ENCODE measurements at places on chromosomes 1 and 21.

DNA sequence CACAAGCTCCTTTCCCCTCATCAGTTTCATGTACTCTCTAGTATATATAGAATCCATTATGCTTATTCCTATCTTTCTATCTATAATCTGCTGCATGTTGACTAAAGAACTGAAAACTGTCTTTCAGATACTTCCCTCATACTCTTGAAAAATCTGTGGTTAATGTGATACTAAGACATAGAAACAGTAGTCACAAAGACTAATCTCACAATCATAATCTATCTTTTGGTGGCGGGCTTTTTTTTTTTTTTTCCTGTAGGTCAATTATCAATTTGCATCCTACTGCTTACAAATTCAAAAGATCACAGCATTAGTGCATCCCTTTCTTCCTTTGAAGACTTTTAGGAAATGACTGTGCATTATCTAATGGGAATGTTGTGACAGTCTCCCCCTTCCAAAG, 4.7 kb downstream of the UBR4 start:
- DNase-seq = no peak

- no peak for DNase-seq
Measured at GRCh38 chr1:65172936-65173690, 25.1 kb downstream of the AK4 start.

- no peak for DNase-seq
Measured at GRCh38 chr1:44283524-44284173, 70.4 kb downstream of the DMAP1 start.

DNA sequence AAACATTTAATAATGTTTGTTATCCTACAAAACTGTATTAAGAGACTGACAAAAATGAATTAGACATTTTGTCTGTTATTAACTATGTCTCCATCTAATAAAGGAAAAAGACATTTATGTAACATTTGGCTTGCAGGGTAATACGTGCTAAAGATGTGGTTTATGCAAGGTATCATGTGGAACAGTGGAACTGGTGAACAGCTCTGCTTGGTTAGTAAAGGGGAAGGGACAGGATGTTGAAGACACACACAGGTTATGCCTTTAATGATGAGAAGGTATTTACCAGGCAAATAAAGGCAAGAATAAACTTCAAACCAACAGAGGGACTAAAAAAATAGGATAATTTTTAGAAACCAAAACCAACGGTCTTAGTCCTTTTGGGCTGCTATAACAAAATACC, 93.1 kb downstream of the UCHL5 start:
- no peak for DNase-seq

DNA sequence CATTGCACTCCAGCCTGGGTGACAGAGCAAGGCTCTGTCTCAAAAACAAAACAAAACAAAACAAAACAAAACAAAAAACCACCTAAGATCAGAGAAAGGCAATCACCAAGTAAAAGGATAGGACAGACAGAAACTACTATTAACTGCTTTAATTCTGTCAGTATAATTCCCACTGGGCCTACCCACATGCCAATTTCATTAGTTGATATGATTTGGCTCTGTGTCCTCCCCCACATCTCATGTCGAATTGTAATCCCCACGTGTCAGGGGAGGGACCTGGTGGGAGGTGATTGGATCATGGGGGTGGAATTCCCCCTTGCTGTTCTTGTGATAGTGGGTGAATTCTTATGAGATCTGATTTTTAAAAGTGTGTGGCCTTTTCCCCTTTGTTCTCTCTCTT, 27.2 kb upstream of the CAPZB start:
- DNase-seq = no peak

- DNase-seq = no peak
Measured at GRCh38 chr1:198858033-198858432, 219.2 kb downstream of the PTPRC start.

GRCh38 chr1:21326861-21327344, 36.6 kb upstream of the ECE1 start:
- DNase-seq = no peak

DNA sequence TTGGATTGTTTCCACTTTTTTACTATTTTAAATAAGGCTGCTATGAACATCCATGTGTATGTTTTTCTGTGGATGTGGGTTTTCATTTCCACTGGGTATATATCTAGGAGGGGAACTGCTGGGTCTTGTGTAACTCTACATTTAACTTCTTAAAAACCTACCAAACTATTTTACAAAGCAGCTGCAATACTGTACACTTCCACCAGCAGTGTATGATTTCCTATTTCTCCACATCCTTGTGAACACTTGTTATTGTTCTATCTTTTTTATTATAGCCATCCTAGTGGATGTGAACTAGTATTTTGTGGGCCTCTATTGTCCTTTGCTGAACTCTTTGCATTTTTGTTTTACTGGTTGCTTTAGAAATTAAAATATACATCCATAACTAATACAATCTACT, 33.4 kb downstream of the DIPK1A start:
- DNase-seq = no peak

DNA sequence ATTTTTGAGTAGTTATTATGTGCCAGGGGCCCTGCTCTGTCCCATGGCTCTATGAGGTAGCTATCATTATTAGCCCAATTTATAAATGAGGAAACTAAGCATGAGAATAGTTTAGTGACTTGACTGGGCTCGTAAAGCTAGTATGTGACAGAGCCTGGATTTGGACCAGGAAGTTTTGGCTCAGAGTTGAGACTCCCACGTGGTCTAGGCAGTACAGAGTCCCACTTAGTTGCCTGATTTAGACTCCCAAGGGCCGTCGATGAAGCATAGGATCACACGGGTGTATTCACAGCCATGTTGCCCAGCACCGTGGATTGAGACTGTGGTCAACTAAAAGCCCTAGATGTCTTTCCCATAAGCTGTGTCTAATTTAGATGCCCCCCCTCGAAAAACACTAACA, 81.7 kb downstream of the DDX20 start:
- no peak for DNase-seq

DNA sequence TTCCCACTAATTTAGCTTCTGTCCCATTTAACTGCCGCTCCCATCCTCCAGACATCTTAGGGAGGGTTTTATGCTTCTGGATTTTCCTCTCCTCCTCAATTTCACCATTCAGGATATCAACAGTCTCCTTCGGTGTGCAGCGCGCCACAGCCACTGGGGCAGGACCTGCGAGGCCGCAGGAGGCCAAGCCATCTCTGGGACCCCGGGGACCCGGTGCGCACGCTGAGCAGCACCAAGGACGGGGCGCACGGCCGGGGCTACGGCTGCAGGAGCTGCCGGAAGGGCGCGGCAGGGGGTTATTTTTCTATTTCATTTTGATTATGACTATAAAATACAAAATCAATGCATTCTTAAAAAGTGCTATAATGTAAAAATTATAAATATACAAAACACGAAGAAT, 1238.4 kb upstream of the NCAM2 start:
- DNase-seq = no peak

DNA sequence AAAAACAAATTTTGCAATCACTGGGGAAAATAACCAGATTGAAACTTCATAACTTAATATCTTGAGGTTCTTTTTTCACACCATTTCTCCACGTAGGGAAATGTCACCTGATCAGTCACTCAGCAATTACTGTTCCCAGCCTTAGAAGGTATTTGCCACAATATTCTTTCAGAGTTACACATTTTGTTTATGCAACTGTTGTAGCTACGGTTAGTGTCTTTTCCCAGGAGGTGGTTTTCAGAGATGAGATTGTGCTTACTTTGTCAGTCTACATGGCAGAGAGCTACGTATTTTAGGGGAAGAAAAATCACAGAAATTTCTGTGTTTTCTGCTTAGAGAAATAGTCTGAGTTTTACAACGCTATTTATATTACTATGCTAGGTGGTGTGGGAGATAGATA, 792.8 kb upstream of the B3GALT2 start:
- DNase-seq = no peak

DNA sequence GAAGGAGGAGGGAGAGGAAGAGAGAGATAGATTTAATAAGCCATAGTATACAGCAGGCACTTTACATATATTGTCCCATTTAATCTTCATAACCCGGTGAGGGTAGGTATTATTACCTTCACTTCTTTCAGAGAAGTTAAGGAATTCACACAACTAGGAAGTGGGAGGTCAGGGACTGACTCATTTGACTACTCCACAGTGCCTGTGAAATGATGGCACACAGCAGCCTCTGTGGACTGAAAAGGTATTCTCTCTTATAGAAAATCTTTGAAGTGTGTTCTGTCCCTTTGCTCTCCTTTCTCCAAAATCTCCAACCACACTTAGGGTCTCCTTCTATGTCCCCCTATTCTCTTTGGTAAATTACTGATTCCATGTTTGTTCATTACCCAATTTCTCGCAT, 23.9 kb downstream of the PALMD start:
- DNase-seq = no peak

- DNase-seq = no peak
Measured at GRCh38 chr1:29641921-29642320, 405.6 kb downstream of the PTPRU start.

DNA sequence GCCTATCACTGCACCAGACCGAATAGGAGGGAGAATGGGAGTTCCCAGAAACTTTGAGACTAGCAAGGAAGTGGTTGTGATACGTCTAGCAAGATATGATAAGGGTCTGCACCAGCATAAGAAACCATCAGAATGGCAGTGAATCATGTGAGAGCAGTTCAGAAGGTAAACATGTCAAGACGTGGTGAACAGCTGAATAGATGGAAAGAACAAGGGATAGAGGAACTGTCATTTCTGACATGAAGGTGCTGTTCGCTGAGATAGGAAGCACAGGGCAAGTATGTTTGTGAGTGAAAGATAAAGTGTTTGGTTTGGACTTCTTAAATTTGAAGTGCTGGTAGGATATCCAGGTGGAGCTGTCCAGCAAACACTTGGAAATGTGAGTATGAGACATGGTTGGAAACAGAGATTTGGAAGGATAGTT, 1.1 kb upstream of the AGO1 start:
- no peak for DNase-seq

GRCh38 chr1:179774000-179774399, 30.9 kb downstream of the FAM163A start:
- DNase-seq = no peak

- no peak for DNase-seq
Measured at GRCh38 chr21:16468184-16468583, 738.4 kb downstream of the USP25 start.

- no peak for DNase-seq
Measured at GRCh38 chr1:156490401-156491032, 10.1 kb downstream of the MEF2D start.

DNA sequence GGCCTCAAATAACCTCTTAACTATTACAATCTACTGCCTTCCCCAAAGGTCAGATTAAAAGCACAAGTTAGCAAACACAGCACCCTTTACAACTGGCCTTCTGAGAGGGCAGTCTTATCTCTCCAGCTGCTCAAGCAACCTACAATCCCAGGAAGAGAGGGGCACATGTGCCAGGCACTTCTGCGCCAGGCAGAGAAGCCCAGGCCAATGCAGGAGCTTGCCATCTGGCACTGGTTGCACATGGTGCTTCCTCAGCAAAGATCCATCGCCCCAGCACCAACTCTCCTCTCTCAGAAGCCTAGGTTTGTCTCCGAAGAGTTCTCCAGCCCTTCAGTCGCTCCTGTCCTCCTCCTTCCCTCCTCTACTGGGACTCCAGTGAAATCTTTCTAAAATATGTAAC, 2.5 kb downstream of the STK40 start:
- DNase-seq = no peak

DNA sequence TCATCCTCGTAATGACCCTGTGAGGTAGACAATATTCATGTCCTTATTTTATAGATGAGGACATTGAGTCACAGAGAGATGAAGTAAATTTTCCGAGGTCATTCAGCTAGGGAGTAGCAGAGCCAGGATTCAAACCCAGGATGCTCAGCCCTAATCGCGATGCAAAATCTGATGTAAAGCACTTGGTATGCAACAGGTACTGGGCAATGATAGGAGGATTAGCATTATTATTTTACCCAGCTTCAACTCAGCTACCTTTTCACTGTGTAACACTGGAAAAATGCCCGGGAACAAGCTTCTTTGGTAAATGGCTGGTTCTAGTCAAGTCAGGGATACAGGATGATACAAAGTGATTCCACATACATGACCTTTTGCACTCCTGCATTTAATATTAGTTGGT, 88.7 kb downstream of the ATP1A1 start:
- DNase-seq = no peak

GRCh38 chr1:177315261-177315660, 144.5 kb downstream of the BRINP2 start:
- DNase-seq = no peak

DNA sequence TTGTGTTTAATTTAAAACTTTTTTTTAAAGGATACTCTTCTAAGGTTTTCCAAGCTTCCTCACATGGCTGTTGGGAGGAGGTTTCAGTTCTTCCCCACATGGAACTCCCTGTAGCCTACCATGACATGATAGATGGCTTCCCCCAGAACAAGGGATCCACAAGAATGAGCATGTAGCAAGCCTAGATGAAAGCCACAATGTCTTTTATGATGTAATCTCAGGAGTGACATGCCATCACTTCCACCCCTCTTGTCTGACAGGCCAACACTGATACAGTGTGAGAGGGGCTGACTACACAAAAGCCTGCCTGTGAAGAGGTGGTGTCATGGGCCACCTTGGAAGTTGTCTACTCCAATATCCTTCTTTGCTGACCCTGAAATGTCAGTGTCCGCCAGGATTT, 32.0 kb downstream of the CD34 start:
- DNase-seq = no peak

DNA sequence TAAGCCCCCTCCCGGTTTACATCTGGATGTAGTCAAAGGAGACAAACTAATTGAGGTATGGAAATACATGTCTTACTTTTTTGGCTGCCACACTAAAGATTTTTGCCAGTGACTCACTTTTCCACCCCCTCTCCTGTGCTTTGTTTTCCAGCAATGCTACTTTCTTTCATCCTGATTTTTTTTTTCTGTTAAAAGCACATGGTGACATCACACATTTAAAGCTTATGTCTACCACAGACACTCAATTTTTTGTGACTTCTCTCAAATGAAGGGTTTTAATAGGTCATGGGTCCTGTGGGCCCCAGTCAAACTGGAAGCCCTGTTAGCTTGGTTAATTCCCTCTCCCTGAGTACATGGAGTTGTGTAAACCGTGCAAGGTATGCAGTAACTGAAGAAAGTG, 2.2 kb downstream of the PPP1R8 start:
- no peak for DNase-seq

GRCh38 chr21:33661146-33661545, 18.8 kb downstream of the ITSN1 start:
- no peak for DNase-seq

DNA sequence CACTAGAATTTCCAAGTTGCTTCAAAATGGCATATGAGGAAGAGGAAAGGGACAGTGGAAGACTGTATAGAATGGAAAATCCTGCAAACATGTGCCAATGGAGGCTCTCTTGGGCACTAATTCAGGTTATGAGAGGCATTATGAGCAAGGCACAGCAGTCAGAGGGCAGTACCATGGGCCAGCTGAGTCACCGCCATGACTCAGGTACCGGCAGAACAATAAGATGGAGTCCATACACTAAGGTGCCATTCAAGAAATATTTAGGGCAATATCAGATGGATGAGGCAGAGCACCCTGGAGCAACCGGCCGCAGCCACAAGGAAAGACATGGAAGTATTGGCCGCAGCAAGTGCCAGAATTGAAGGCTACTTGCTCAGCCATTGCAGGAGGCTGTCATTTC, 25.6 kb upstream of the VAV3 start:
- DNase-seq = no peak
